ENCODE measurements at places on chromosomes 2 and 18.

DNA sequence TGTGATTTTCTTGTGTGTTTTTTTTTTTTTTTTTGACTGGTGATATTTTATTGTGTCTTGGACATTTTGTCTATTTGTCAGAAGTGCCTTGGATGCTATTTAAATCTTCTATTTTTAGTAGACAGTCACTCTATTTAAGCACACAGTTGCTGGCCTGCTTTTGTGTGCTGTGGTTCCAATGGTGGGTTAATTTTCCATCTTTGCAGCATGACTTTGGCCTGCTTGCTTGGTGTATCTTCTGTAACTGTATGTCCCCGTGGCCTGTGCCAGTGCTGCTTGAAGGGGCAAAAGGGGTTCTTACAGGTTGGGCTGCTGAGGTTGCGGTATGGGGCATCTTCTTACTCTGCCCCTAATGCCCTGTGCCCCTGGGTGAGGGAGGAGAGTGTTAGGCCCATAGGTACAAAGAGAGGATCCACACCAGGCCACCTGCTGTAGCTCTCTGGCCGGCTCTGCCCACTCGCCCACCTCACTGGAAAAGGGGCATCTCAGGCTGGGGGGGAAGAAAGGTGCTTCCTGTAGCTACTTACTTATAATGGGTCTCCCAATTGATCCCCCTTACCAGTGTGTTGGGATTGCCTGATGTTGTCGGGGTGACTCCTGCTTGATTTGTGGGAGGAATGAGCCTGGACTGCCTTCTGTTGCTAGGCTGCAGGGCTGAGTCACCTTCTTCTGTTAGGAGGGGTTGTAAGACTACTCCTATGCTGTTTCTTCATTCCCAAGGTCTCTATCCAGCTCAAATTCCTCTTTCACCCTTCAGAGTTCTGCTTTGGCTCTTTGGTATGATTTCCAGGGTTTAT is 490.0 kb upstream of the HS6ST1 start:
- no peak for ATAC-seq

DNA sequence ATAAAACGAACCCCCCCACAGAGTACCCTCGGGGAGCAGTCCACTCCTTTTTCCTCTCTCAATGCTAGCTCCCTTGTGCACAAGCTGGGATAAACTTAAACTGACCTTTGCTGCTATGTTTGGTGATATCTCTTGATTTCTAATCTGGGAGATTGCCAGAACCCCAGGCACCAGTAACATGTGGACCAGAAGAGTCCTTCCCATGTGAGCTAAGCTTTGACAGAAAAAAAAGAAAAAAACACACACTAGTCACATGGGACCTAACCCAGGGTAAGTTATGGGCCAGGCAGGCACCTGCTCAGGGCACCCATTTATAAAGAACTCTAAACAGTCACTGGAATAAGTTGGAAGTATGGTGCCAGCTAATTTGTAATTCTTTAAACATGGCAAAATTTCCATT is 242.6 kb downstream of the EN1 start:
- ATAC-seq = no peak

DNA sequence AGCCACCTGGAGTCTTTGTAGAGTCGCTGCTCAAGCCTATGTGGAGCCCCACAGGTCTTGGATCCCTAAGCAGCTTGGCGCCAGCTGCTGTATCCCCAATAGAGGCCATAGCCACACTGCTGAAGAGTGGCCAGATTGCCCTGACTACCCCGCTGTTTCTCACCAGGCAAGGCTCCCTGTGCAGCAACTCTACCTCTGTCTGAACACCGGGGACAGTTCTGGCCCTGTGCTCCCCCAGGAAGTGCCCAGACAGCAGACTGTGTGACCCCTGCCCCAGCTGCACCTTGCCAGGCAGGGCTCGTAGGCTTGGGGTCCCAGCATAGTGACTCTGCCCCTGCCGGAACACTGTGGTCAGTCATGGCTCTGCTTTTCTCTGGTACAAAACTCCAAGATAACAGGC is 53.5 kb upstream of the GALNT13 start:
- no peak for ATAC-seq

GRCh38 chr18:54351186-54351585 is 6.5 kb downstream of the STARD6 start:
- ATAC-seq = no peak

- ATAC-seq = no peak
These were observed 29.9 kb downstream of the CHCHD5 start for GRCh38 chr2:112614201-112614840.

GRCh38 chr2:180662941-180663471 is 317.4 kb upstream of the UBE2E3 start:
- peak; percentile 55 for ATAC-seq

Data from SK-N-SH treated with all-trans-retinoic acid at 6 μM for 48 hours (cell line).